ENCODE measurements at places on chromosomes 13 and 19.

DNA sequence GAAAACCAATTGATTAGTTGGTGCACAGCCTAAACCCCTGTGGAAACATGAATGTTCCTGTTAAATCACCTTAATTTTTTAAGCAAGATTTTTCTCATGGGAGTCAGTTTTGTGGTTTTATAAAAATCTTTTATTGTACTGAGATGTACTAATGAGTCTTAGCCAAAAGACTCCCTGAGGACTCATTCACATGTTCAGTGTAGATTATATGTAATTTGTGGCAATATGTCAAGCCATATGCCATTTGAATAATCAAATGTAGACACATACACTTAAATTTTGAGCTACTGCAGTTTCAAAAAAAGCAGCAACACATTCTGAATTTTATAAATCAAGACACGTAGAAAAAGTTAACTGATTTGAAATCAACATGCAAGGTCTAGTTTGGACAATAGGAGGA is 395.2 kb downstream of the MYO16 start:
- DNase-seq = no peak

- no peak for DNase-seq
These were observed 2.1 kb upstream of the TEX29 start for GRCh38 chr13:111318386-111318785.

GRCh38 chr13:78606471-78607408 is 3.4 kb upstream of the POU4F1 start:
- no peak for DNase-seq

DNA sequence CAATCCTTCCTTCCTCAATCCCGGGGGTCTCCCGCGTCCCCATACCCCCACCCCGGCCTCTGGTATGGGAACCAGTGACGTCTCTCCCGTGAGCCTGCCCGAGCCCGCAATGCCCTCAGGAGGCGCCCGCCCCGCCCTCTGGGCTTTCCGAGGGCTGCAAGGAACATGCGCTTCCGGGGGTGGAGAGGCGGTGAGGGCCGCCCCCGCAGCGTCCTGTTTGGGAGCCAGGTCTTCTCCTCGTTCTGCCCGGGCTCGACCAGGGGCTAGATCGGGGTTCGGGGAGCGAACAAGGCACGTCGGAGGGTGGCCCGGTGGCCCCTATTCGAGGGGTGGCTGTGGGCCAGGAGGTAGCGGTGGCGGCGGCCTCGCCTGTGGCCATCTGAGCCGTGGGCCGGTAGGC is 6.6 kb upstream of the TEX101 start:
- DNase-seq = no peak

DNA sequence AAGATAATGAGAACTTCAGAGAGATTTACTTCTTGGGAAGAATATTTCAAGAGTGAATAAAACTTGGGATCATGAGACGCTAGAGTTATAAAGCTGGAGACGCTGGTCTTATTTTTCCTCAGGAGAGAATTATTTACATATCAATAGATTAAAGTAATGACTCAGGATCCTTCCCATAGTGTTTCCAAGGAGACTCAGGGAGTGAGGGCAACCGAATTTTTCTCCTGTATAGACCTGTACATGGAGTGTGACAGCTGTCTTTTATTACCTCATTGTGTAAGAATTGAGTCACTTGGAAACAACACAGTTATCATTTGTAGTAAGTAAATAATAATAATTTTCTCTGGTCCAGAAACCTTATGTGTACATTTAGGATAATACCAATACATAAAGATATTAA is 1905.5 kb downstream of the OLFM4 start:
- no peak for DNase-seq

- DNase-seq = no peak
These were observed 9.6 kb upstream of the EMC10 start for GRCh38 chr19:50466706-50467039.

Measured in suppressor macrophage (primary cell).